ENCODE measurements at places on chromosomes 11 and 22. TPM values are rescaled to one million over a fixed set of nuclear protein-coding genes. Genes with fewer than 3 reads are reported as not detected.

LRP4 gene
- 0.43 TPM for total RNA-seq

SLCO2B1 gene
- total RNA-seq, result not detected

OR8G5 gene
- not detected for total RNA-seq

DNA sequence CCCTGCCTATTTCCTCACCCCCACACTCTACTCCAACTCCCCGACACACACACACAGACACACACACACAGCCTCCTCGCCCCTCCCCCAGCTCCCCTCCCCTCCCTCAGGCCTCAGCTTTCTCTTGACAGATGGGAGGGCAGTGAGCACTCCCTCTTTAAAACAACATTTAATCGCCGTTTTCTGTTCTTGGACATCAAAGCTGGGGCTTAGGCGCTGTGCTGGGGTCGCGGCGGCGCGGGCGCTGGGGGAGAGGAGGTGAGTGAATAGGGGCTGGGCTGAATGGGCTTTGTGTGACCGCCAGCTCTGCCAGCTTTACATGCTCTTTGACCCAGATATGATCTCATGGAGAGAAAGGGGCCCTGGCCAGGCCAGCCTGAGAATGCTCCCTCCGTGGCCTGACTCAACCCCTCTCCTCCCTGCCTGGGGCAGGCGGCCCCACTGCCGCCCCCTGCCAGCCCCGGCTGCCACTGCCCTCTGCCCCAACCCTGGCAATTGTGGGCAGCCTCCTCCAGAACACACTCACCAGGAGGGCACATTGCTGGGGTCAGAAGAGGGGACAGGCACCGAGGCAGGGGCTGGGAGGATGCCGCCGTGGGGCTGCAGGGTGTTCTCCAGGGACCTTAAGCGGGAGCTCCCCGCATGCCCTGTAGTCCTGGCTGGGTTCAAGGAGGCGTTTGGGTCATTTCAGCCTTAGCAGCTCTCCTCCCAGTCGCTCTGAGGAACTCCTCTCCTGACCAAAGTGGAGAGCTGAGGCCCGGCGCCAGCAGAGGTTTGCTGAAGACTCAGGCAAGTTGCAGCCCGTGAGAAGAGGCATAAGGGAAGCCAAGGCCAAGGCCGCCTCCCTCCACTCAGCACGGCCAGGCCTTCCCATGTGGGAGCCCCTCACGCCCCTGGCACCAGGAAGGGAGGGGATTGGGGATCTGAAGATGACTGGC, 38.3 kb upstream of the NNMT start:
- no peak for DNase-seq

DNA sequence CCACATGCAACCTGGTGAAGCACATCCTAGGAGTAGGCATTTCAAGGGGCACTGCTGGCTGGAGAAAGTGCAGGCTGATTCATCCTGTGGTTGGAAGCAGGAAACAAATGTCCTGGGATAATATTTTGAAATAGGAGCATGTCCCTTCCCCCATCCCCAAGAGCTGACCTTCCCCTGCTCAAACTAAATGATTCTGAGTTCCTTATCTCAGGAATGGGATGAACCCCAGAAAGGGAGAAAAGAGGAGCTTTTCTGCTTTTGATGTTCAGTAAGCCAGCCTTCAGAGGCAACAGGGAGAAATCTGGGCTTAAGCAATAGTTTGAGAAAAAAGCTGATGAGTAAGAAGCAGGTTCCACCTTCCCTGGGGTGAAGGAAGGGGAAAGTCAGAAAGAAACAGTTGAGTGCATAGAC, 19.5 kb upstream of the SPON1 start:
- DNase-seq, result no peak
